ENCODE measurements at places on chromosomes 16 and 17. TPM values are rescaled to one million over a fixed set of nuclear protein-coding genes. Genes with fewer than 3 reads are reported as not detected.

DNA sequence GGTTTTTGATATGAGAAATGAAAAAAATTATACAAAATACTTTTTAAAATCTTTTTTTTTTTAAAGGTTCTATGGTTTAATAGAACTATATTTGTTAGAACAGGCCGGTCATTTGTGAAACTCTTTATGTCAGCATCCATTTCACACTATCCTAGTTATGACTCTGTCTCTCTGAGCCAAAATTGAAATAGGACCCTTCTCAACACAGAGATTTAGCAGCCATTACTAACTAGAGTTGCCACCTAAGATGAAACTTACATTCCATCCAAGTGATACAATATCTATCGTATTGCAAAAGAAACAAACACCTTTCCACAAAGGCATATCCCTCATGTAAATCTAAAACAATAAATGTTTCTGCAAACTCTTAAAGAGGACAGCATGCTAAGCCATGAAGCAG, 249.8 kb downstream of the CDH11 start:
- DNase-seq = no peak

DNA sequence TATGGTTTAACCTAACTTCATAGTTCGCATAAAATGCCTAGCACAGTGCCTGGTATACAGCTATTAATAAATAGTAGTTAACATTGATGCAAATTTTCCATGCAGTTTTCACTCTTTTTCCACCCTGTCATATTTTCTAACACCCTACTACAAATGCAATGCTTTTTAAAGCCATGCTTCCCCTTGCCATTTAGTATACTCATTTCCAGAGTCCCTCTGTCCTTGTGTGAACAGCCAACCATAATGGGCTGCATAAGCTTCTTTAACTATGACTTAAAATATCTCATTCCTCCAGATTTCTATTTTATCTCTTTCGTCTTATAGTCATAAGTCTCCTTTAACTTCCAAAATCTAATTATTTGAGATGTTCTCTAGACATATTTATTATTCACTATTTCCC, 284.1 kb downstream of the GRIN2A start:
- DNase-seq = no peak

- no peak for DNase-seq
Observed at GRCh38 chr16:85616607-85617321, 3.6 kb downstream of the GSE1 start.

The ATXN1L gene
- total RNA-seq = 44.4 TPM

The KRTAP2-4 gene
- total RNA-seq = not detected

The TAT gene
- total RNA-seq = not detected

The ATP1B2 gene
- total RNA-seq = 1.4 TPM
